GM13976 (cell line): ENCODE measurements at places on chromosomes 13 and 19.
A peak's percentile ranks its signal among the peaks of the same experiment; 100 is the strongest.

GRCh38 chr13:111319521-111319920, 921 bp upstream of the TEX29 start:
- no peak for DNase-seq

- no peak for DNase-seq
Measured at GRCh38 chr13:73542446-73542845, 483.6 kb downstream of the KLF5 start.

DNA sequence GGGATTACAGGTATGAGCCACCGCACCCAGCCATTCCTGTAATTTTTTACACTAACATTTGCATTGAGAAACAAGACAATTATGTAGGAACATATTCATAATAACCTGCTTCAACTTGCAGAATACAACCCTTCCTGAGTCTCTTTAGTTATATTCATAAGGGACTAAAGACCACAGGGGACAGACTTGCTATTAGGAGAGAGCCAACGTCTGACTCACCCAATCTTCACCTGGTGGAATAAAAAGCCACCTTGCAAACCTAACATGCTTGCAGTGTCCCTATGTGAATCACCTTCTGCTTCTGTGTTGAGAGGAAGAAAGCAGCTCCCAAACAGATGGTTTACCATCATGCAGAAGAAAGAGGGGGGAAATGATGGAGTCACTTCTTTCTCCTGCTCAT, 456.1 kb downstream of the PCDH9 start:
- DNase-seq, result no peak

GRCh38 chr13:22061371-22061805, 390.5 kb downstream of the FGF9 start:
- DNase-seq, result peak; percentile 57

DNA sequence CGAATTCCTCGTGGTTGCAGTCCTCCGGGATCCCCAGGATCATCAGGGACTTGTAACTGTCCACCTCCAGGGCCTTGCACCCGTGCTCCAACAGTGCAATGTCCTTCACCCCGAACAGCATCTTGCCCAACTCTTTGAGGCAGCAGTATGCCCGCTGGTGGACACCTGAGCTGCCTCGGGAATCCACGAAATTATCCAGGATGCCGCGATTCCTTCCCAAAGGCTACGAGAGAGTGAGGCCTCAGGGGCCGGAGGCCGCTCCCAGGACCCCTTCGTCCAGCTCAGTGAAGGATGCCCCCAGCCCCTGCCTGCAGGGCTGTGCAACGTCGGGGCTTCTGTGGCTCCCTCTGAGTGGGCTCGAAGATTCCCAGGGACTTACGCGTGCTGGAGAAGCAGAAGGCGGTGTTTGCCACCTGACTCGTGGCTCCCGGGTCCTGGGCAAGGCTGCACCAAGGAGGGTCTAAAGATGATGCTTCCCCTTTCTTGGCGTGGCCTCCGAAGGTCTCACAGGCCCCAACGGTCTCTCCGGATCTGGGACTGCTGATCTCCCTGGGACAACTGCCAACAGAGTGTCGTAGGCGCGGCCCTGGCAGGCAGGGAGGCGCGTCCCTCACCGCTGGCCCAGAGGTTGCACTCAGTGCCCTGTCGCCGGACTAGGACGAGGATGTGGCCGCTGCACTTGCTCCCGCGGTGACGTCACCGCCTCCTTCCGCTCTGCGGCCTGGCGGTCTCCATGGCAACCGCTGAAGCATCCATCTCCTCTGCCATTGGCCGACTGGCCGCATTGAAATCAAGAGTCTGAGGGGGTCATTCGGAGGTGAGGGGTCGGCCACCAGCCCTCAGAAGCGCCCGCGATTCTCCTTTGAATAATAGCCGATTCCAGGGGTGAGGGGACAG, at the start of gene PNMA8C:
PNMA8C (minus strand) TSS at position 698 of the 897 bp plus-strand sequence; CDS start at position 121, 577 bp downstream.
- DNase-seq, result peak; percentile 74

- no peak for DNase-seq
Measured at GRCh38 chr13:33872005-33872351, 54.0 kb downstream of the RFC3 start.
